ENCODE measurements at places on chromosomes 5 and 9. TPM values are rescaled to one million over a fixed set of nuclear protein-coding genes. Genes with fewer than 3 reads are reported as not detected.

- H3K4me3 ChIP-seq, result no peak overlapping the region
- no peak overlapping the region for H3K27ac ChIP-seq
- H3K36me3 ChIP-seq, result peaks cover 4% of the 10 kb centered on the region
- H3K27me3 ChIP-seq, result peaks cover 23% of the 10 kb centered on the region
- H3K4me1 ChIP-seq, result no peaks in the 10 kb centered on the region
These were observed 2.1 kb downstream of the BRINP1 start for GRCh38 chr9:119366909-119367682.

DNA sequence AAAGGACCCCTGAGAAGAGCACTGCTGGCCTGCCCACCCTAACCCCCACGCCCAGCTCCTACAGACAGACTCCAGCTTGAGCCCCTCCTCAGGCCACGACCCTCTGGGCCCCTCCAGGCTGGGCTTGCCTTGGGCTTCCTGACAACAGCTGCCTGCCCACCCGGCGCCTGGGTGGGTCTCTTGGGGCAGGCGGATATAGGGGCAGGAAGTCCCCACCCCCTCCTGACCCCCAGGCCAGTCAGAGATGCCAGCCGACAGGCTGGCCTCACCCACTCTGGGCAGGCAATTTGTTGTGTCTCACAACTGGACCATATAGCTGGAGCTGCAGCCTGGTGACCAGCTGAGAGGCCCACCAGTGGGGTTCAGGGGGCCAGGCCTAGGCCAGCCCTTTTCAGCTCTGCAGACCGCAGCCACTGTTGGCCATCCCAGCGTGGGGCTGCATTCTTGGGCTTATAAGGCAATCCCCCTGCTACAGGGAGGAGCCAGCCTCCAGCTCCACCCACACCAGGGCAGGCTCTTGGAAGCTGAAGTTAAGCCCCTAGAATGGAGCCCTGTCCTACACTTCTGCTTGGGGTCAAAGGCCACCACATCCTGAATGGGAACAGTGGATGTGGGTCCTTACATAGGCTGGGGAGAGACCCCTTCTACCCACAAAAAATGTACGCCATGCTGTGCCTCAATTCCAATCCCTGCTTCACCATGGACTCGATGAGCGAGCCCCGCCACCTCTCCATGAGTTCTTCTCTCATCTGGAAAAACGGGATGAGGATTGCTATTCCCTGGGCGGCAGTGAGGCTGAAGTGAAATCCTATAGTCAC is 2.0 kb downstream of the PDLIM7 start:
- H3K4me3 ChIP-seq, result peak overlapping the region; percentile 62
- peaks cover 19% of the 10 kb centered on the region for H3K27me3 ChIP-seq
- H3K36me3 ChIP-seq, result peaks cover 10% of the 10 kb centered on the region
- peak; percentile 60 for DNase-seq
- peak overlapping the region; percentile 81 for H3K27ac ChIP-seq

GRCh38 chr9:20754556-20754955 is 70.5 kb downstream of the FOCAD start:
- peaks cover 11% of the 10 kb centered on the region for H3K36me3 ChIP-seq
- no peaks in the 10 kb centered on the region for H3K27me3 ChIP-seq
- no peak overlapping the region for H3K4me3 ChIP-seq
- DNase-seq, result no peak
- no peaks in the 10 kb centered on the region for H3K4me1 ChIP-seq

- peaks cover 4% of the 10 kb centered on the region for H3K27me3 ChIP-seq
- no peak overlapping the region for H3K27ac ChIP-seq
- peaks cover 8% of the 10 kb centered on the region for H3K4me1 ChIP-seq
These were observed 71.5 kb downstream of the GADD45G start for GRCh38 chr9:89676281-89676680.

GFPT2 gene
- 0.15 TPM for total RNA-seq

DNA sequence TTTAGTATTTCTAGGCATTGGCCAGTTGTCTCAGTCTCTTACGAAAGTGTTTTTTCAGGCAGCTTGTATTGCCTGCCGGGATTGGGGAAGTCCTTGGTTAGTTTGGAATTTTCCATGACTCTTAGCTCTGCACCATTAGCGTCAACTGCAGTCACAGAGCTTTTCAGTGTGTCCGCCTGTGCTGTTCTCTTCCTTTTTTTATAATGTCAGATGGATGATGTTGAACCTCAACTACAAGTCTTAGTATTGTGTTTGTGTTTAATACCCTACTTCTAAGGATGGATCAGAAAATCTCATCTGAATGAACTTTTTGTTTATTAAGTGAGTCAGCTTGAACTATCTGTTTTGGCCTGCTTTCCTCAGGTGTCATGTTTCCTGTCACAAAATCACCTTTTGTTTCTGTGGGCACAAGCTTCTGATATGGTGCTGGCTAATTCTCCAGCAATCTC is 33.1 kb downstream of the ATP6V0E1 start:
- H3K4me1 ChIP-seq, result peaks cover 24% of the 10 kb centered on the region
- peak overlapping the region; percentile 26 for H3K27ac ChIP-seq
- H3K36me3 ChIP-seq, result peaks cover 31% of the 10 kb centered on the region
- H3K4me3 ChIP-seq, result no peak overlapping the region
- no peak for DNase-seq
- H3K27me3 ChIP-seq, result no peaks in the 10 kb centered on the region

GRCh38 chr9:96611302-96611701 is 8.3 kb downstream of the CDC14B start:
- H3K27me3 ChIP-seq, result peaks cover 58% of the 10 kb centered on the region
- H3K36me3 ChIP-seq, result no peaks in the 10 kb centered on the region

COL15A1 gene
- total RNA-seq, result 0.53 TPM

GRCh38 chr9:6444128-6444527 is 31.1 kb downstream of the UHRF2 start:
- no peaks in the 10 kb centered on the region for H3K27me3 ChIP-seq
- no peak for DNase-seq
- peaks cover 20% of the 10 kb centered on the region for H3K4me1 ChIP-seq
- no peak overlapping the region for H3K4me3 ChIP-seq

PCDHA6 gene
- total RNA-seq, result not detected

GRCh38 chr5:150636391-150637244 is 3.8 kb upstream of the SYNPO start:
- no peaks in the 10 kb centered on the region for H3K4me1 ChIP-seq
- H3K27me3 ChIP-seq, result peaks cover 26% of the 10 kb centered on the region
- no peak for DNase-seq
- no peak overlapping the region for H3K27ac ChIP-seq
- H3K36me3 ChIP-seq, result no peaks in the 10 kb centered on the region
- no peak overlapping the region for H3K4me3 ChIP-seq

DNA sequence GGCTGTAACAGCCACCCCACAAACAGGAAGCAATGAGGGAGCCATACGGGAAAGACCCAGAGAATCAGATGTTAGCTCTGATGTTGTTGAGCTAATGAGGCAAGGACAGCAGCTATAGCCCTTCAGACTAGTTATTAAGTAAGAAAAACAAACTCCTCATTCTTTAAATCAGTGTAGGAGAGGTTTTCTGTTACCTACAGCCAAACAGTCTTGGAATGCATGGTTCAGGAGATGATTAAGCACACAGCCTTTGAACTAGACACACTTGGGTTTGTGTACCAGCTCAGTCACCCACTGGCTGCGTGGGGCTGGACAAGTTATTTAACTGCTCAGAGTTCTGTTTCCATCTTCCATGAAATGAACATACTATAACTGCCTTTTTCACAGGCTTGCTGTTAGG is 68.1 kb downstream of the SPOCK1 start:
- DNase-seq, result no peak
- no peaks in the 10 kb centered on the region for H3K27me3 ChIP-seq
- no peak overlapping the region for H3K27ac ChIP-seq
- no peaks in the 10 kb centered on the region for H3K4me1 ChIP-seq
- H3K4me3 ChIP-seq, result no peak overlapping the region

DOCK2 gene
- total RNA-seq, result 271 TPM

- H3K36me3 ChIP-seq, result no peaks in the 10 kb centered on the region
- no peak for DNase-seq
- no peak overlapping the region for H3K4me3 ChIP-seq
- no peak overlapping the region for H3K27ac ChIP-seq
- H3K27me3 ChIP-seq, result no peaks in the 10 kb centered on the region
These were observed 22.3 kb downstream of the RFK start for GRCh38 chr9:76371901-76372300.

C5orf63 gene
- 7.4 TPM for total RNA-seq

DNA sequence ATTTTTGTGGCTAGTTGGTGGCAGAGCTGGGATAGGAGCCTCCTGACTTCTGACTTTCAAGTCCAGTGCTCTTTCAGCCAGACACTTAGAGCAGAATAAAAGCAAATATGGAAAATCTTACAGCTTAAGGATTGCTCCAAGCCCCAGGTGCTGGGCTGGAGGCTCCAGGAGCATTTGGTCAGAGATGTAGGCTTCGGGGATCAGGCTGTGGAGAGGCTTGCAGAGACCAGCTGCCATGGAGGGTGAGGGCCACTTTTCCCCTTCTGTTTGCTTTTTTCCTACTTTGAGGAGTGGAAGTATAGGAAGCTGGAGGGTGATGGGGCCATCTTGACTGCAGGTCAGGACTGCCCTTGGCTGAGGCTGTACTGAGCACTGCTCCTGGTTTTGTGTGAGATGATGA is 58.9 kb downstream of the RGS3 start:
- H3K36me3 ChIP-seq, result peaks cover 41% of the 10 kb centered on the region
- no peak for DNase-seq
- H3K4me1 ChIP-seq, result peaks cover 74% of the 10 kb centered on the region
- peak overlapping the region; percentile 65 for H3K27ac ChIP-seq
- peak overlapping the region; percentile 38 for H3K4me3 ChIP-seq

All from activated CD8-positive, alpha-beta memory T cell treated with anti-CD3 and anti-CD28 coated beads, Interleukin-2, amount 10 ng/mL, durations not matched to agents 7 days and 5 days (primary cell).